ENCODE measurements at places on chromosomes 7 and 10.

GRCh38 chr10:94364482-94364881, 1.7 kb upstream of the NOC3L start:
- DNase-seq, result no peak

DNA sequence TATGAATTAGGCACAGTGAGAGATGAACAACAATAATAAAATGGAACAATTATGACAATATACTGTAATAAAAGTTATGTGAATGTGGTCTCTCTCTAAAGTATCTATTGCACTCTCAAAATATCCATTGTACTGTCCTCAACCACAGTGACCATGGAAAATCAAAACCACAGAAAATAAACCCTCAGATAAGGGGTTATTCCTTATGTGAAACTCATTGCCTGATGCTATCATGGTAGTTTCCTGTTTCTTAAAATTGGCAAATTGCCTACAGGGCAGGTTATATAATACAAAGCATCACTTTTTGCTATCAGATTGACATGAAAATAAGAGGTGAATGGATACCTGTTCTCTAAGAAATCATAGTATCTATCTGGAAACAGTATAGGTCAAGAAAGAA, 3.8 kb downstream of the MCM10 start:
- no peak for DNase-seq

GRCh38 chr10:110358869-110359629, 54.3 kb upstream of the SMNDC1 start:
- no peak for DNase-seq

DNA sequence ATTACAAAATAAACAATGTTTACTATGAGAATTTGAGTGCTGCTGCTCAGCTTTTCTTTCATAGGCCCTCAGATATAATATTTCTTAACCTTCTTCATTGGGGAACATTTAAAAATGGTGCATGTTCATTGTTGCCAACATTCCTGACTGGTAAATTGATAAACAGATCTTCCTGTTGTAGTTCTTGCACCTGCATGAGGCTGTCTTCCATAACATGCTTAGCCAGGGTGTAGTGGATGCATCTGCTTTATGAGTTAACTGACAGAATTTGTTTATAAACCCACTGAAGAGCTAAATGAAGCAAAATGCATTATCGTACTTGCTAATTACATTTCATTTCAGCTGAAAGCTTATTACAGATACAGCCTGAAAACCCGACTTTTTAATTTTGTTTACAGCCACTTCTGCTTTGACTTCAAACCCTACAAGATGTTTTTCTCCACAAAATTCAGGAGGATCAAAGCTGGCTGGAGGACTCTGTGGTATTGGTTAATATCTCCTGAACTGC, 177.2 kb downstream of the SEM1 start:
- no peak for DNase-seq

DNA sequence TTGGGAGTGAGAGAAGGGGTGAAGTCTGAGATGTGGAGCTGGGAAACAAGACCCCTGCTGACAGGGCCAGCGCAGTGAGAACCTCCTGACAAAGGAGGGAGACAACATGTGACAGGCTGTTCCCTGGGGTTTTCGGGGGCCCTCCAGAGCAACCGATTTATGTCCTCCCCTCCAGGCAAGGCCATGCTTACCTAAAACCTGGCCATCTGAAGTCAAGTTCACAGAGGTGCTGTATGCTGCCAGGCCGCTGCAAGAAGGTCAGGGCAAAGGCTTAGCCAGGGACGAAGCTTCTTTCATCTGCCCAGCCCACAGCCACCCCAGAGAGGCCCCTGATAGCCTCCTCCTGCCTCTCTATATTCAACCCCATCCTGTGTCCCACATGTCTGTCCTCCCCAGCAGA, 20.6 kb downstream of the NPC1L1 start:
- no peak for DNase-seq

DNA sequence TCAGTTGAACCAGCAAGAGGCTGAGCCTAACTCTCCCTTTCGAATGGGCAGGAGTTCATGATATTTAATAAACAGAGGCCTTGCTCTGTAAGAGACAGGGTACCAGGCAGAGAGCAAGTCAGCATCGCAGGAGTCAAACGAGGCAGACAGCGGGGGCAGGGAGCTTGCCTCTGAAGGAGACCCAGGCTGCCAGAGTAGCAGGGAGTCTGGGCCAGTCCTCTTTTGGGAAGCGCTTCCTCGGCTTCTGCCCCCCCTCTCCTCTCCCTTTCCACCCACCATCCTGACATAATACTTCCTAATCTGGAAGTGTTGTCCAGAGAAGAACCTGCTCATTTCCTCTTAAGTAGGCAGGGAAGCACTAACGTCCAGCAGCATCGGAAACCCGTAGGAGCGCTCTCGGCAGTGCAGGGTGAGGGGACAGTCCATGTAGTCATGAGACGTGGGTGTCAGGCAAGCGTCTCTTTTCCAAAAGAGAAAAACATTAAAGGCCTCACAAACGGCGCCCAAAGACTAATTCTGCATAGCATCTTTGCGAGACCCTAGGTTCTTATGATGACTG, 171.1 kb downstream of the EGFR start:
- DNase-seq, result no peak

GRCh38 chr7:134584290-134584689, 35.4 kb downstream of the AKR1B15 start:
- DNase-seq, result no peak

DNA sequence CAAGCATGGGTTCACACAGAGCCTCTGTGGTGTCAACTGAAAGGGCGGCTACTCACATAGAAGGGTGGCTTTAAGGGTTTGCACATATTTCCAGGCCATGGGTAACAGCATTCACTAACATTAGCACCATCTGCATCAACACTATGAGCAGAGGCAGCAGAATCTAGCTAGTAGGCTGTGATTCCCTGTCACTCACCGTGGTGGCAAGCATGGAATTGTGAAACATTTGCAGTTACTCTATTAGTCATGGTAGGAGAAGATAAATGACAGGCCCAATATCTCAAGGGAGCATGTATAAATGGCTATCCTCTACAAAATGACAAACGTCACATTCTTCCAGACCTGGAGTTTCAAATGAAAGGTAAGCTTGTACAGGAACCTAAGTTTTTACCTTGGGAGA, 32.2 kb upstream of the CUBN start:
- DNase-seq, result no peak

GRCh38 chr7:39172137-39172536, 194.4 kb downstream of the POU6F2 start:
- no peak for DNase-seq

DNA sequence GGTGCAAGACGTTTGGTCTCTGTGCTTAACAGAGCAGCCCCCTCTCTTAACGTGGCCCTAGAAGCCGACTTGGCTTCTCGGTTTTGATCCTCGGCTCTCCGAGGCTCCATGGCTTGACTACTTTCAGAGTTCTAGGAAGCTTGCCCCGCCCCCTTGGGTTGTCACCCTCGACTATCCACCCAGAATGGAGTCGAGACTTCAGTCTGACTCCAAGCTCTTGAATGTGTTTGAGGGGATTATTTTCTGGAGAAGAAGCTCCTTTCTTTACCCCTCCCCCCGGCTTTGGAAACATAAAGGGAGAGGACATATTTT, 448 bp downstream of the SEC24C start:
- peak; percentile 63 for DNase-seq

DNA sequence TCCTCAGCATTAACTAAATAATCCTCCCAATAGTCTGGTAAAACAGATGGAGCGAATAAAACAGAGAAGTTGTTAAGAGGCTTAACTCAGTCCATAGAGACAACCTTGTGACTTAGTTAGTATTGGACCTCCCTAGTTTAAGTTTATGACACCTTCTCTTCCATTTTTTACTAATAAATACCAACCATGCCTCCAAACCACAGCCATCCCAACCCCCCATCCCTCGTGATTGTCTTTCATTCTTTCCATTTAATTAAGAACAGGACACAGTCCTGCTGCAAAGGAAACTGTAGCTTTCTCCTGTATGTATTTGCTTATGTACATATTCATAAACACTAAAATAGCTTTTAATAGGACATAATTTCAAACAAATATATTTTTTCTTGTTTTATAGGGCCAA, 238.2 kb downstream of the SEMA3D start:
- no peak for DNase-seq

- no peak for DNase-seq
Observed at GRCh38 chr7:74262639-74263398, 8.6 kb upstream of the RFC2 start.

- DNase-seq, result no peak
Observed at GRCh38 chr7:137828456-137828855, 18.3 kb downstream of the DGKI start.

DNA sequence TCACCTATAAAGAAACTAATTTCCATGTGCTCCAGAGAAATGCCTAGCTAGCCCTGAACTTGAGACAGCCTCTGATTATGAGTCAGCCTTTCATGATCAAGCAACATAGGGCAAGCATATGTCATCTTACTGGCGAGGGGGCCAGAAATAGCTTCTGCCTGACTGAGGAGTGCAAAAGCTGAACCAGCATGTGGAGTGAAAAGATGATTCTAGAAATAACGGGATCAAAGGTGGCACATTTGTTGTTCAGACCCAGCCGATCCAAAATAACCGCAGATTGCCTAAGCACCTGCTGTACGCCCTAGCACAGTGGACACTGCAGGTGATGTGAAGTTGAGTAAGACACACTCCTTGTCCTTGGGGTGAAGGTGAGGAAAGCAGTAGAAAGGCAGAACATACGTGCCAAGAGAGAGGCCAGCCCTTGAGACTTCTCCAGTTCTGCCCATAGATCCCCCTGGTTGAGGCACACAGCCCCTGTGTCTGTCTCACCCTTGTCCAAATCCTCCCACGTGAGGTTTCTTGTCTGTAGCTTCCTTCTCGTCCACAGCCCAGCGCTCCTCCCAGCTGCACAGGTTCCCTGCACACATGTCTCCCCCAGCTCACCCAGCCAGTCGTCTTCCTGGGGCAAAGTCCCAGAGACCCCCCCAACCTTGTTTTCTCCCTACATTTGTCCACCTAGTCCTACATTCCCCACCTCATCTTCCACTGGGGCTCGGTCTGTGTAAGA, 2.8 kb upstream of the BCL7B start:
- no peak for DNase-seq

- DNase-seq, result no peak
Observed at GRCh38 chr10:128914681-128915080, 552.4 kb upstream of the MGMT start.

DNA sequence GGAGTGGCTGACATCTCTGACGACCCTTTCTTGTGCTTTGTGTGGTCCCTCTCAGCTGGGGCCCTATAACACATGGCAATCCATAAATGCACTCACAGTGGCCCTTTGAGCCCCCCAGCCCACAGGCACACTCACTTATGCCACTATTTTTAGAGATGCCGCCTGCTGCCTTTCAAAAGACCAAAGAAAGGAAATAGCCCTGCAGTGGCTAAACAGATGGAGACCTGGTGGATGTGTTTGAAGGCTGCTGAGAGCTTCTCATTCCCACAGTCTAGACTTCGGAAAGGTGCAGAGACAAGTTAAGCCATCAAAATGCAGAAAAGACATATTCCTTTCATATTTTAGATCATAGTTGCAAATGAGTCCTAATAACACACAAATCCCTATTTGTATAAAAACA, 42.0 kb upstream of the PDZD8 start:
- no peak for DNase-seq

- DNase-seq, result no peak
Observed at GRCh38 chr7:69885431-69885830, 287.2 kb downstream of the AUTS2 start.

GRCh38 chr7:43669286-43670081, 59.8 kb downstream of the COA1 start:
- no peak for DNase-seq

GRCh38 chr7:142488036-142488633, 230.3 kb upstream of the PRSS58 start:
- DNase-seq, result no peak

- DNase-seq, result no peak
Observed at GRCh38 chr10:44830022-44830421, 81.1 kb upstream of the TMEM72 start.

GRCh38 chr7:73833251-73833919, 2.6 kb downstream of the CLDN4 start:
- no peak for DNase-seq

DNA sequence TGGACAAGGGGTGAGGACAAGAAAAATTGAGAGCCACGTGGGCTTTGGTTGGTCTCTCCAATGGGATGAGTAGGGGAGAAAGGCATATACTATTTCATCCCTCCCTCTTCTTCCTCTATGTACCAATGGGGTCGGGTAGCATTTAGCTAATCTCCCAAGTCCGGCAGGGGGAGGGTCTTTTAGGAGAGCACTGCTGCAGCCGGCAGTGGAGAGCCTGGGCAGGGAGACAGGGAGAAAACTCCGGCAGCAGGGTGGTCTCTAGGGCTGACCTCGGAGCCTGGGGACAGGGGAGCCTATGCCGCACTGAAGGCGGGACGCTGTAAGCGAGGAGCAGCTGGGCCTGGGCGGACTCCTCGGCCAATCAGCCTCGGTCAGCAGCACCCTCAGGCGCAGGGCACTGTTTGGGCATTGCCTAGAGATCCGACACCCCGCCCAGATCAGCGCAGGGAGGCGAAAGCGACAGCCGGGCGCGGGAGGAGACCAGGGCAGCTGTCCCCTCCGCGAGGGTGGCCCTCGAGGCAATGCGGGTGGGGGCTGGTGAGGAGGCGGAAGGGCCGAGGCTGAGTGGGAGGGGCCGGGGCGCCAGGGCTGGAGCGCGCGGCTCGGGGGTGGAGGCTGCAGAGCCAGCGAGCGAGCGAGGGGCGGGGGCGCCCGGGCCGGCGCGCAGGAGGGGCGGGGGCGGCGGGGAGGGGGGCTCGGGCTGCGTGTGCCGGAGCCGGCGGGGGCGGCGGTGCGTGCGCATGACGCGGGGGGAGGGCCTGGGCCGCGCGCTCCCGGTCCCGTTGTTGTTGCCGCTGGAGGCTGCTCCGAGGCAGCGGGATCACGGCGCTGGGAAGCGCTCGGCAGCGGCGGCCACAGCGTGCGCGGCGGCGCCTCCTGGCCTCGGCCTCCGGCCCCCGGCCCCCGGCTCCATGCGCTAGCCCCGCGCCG, at the start of gene AGAP3:
AGAP3 (plus strand) TSS at position 785 of the 930 bp plus-strand sequence. CDS start 267 bp downstream, outside the sequence.
- no peak for DNase-seq

DNA sequence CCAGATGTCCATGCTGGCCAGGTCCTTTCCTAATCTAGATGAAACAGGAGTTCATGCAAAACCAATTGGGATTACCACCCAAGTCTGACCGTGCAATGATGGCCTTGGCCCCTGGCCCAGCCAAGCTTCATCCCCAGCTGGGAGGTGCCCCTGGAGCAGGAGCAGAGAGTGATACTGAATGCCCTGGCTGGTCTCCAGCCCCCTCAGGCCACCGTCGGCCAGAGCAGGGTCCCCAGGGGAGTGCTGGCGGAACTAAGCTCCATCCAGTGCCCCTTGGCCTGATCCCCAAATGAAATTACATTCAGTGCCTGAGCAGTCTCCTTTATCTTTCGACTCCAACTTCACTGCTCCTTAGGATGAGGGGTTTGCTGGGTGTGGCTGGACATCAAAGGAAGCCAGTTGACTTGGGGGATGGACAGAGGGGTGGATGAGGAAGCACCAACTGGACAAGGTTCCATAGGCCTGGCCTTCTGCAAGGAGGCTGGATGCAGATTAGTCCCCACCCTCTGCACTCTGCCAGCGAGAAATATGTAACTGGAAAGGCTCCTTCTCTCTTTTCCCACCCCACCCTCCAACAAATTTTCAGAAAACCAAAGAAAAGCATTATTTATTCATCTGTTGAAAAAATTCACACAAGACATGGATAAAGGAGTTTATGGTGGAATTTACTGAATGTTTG, 275.5 kb downstream of the PLXNA4 start:
- DNase-seq, result no peak

- DNase-seq, result no peak
Observed at GRCh38 chr7:115476671-115477181, 553.8 kb downstream of the TFEC start.

- DNase-seq, result no peak
Observed at GRCh38 chr7:66193146-66193725, 11.9 kb upstream of the TPST1 start.
